ENCODE measurements at places on chromosomes 2 and 18. TPM values are rescaled to one million over a fixed set of nuclear protein-coding genes. Genes with fewer than 3 reads are reported as not detected.

DNA sequence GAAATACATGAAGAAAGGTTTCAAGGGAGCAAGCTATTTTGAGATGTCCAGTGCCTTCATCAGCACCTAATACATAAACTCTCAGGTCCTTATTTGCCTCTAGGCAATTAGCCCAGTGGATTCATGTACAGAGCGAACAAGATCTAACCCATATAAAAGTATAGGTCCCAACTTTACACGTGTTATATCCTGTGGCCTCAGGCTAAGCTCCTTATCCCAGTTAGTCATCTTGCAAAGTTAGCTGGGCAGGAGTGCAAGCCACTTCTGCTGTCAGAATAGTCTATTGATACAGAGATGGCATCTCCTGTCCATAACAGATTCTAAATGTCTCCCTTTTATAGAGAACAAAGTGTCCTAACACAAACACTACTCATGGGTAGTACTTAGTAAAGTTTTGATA is 203.9 kb upstream of the PIK3C3 start:
- no peak for DNase-seq

- DNase-seq, result no peak
These were observed 165.5 kb upstream of the ACVR2A start for GRCh38 chr2:147679191-147679954.

- DNase-seq, result no peak
These were observed 6.4 kb downstream of the TGFBRAP1 start for GRCh38 chr2:105323111-105323510.

DNA sequence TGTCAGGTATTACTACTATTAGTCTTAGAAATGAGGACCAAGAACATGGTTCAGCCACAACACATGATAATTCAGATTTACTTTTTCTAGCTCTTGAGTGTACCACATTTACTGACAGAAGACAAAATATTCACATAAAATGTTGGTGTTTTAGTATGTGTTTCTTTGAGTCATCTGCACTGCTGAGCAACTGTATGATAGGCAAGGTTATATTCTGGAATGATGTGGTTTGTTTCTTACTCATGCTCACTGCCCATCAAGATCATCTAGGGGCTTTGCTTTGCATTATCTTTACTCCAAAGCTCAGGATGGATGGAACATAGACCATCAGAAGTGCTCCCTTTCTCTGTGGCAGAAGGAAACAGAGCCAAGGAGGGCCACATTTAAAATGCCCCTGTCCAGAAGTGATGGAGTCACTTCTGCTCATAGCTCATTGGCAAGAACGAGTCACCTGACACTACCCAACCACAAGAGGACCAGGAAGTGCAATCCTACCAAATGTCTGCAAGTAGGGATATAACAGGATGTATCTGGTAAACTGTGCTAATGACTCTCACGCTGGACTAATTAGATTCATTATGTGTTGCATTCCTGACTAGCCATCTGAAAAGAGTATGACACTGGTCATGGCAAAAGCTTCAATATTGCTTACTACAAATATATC is 81.5 kb downstream of the DIS3L2 start:
- DNase-seq, result no peak

- no peak for DNase-seq
These were observed 64.2 kb downstream of the NPAS2 start for GRCh38 chr2:100884145-100884621.

GRCh38 chr2:216701544-216701943 is 6.2 kb upstream of the IGFBP5 start:
- DNase-seq, result no peak

DNA sequence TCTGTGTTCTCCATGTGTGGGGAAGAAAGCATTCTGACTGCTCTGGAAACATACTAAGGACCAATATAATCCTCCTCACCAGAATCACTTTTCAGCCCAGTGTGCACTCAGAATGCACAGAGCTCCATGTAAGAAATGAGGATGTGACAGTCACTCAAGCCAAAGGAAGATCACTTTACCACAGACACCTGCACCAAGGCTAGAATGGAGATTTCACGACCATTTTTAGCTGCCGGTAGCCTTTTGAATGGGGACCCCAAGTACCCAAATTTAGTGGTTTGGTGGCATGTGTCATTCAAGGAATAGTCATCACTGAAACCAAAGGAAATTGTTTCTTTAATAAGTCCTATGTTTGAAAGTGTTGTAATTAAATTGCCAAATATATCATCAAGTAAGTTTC is 613.2 kb upstream of the ACVR2A start:
- DNase-seq, result no peak

- DNase-seq, result no peak
These were observed 508.9 kb downstream of the FBXO15 start for GRCh38 chr18:73638709-73639108.

Gene IL36G
- not detected for total RNA-seq

DNA sequence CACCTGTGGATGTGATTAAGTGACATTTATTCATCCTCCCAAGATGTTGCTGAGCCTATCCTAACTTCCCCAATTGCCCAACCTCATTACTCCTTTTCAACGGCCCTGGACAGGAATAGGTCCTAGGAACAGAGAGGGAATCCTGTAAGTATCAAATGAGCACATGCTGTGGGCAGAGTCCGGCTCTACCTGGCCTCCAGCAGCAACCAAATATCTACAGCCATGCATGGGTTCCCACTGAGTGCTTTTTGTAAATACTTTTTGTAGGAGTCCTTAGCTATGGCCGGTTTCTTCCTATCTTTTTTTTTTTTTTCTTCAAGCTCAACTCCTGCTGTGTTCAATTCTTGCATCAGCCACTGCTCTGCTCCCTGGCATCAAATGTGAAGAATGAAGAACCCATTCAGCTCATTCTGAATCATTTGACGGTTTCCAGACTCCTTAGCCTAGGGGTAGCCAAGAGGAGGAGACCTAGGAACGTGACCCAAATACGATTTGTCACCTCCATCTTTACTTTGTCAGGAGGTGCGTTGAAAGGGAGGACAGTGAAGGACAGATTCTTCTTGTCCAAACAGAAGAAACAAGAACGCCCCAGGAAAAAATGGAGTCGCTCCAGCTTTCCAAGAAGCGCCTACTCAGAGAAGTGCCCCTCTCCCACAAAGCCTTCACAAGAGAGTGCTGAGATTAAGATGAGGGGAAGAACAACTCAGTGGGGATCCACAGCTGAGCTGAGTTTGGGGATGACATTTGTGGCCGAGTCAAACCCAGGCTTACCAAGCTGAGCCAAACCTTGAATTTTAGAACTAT is 46.7 kb upstream of the LCLAT1 start:
- DNase-seq, result no peak

GRCh38 chr2:130381619-130382018 is 25.8 kb downstream of the PTPN18 start:
- DNase-seq, result no peak

Gene STON1
- 17.7 TPM for total RNA-seq

- DNase-seq, result no peak
These were observed 50.3 kb downstream of the ARHGAP25 start for GRCh38 chr2:68784915-68785314.

Gene ANKRD29
- total RNA-seq, result 19.0 TPM

DNA sequence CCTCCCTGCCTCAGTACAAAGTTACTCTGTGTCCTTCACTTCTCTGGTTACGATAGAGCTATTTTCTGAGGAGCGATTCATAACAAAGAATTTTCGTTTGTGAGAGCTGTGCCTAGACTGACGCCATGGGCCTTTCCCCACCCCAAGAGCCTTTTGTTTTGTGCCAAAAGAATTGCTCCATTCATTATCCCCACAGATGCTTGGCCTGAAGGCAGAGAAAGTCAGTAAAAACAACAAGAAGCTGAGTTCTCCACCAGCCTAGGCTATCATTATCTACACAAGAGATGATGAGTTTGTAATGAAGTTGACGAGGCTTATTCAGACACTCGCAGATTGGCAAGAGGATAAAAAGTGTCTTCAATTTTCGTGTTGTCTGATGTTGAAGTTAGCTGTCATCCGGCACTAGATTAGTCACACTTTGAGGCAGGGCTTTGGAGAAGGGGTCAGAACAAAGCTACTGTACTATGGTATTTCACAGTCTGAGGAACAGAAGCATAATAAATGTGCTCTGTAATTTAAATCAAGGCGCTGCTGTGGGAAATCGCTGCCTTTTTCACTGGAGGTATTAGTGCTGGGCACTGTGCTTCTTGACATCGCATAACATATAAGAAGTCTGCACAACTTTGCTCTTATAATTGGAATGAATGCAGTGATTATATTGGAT is 278.4 kb upstream of the FIGN start:
- DNase-seq, result no peak

GRCh38 chr2:8138525-8138922 is 543.3 kb upstream of the ID2 start:
- DNase-seq, result no peak

DNA sequence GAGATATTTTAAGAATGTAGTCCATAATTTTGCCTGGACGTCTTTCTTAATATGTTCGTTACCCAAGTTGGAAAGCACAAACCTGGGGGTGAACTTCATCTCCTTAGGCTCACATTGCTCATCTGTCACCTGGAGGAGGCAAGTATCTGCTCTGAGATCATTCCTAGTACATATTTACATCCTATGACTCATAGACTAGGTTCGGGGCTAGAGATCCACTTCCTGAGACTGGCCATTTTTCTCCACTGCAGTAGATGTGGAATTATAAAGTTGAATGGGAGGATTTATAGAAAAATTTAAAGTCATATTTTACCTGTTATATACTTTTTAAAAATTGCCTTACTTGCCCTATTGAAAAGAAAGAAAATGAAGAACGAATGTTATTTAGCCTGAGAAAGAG is 77.5 kb upstream of the PROKR1 start:
- DNase-seq, result no peak

DNA sequence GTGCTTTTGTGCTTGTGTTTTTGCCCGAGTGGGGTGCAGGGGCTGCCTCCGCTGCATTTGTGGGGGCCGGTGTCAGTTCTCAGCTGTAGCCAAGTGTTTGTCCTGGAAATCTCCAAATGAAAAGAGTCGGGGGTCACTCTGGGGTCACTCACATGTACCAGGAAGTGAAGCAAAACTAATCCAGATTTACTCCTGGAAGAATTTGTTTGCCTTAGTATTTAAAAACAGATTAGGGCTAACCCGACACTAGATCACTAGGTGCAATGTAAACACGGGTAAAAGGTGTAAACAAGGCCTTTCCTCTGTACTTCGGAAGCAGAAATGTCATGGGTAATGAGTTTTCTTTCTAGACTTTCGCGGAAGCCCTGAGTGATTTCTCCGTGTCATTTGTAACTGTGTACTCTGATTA is 50.3 kb downstream of the GBX2 start:
- DNase-seq, result no peak

- no peak for DNase-seq
These were observed 9.8 kb downstream of the STEAP3 start for GRCh38 chr2:119233326-119234020.

Gene ELOA2
- total RNA-seq, result not detected

Gene RNF125
- total RNA-seq, result 2.0 TPM
